ENCODE measurements at places on chromosomes 12 and 14. TPM values are rescaled to one million over a fixed set of nuclear protein-coding genes. Genes with fewer than 3 reads are reported as not detected.

The SOS2 gene
- total RNA-seq: 14.7 TPM

- DNase-seq: no peak
Measured at GRCh38 chr12:131455218-131455506, 255.7 kb upstream of the SFSWAP start.

The EPYC gene
- not detected for total RNA-seq

DNA sequence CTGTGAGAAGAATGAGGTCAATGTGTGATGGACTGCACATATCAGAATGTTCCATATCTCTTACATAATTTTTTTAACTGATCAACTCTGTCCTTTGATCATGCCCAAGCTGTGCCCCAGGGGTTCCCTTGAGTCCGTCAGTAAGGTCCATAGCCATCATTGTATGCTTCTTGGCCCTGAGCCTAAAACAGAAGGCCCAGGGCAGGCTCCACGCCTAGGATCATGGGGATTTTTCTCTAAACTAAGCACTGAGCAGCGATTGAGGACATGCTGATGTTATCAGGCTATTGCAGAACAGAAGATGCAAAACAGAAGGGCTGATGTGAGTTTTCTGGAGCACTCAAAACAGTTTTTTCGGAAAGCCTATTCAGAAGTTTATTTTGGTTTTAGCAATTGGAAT is 20.9 kb downstream of the RNASE9 start:
- no peak for DNase-seq

DNA sequence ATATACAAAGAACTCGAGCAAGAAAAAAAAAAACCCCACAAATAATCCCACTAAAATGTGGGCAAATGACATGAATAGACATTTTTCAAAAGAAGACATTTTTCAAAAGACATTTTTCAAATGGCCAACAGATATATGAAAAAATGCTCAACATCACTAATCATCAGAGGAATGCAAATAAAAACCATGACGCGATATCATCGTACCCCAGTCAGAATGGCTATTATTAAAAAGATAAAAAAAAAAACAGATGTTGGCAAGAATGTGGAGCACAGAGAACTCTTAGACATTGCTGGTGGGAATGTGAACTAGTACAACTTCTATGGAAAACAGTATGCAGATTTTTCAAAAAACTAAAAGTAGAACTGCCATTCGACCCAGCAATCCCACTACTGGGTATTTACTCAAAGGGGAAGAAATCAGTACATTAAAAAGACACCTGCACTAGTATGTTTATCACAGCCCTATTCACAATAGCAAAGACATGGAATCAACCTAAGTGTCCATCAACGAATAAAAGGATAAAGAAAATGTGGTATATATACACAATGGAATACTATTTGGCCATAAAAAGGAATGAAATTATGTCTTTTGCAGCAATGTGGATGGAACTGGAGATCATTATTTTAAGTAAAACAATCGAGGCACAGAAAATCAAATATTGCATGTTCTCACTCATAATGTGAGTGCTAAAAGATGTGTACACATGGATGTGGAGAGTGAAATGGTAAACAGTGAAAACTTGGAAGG is 16.3 kb downstream of the ZBTB39 start:
- DNase-seq: no peak

The TEX22 gene
- total RNA-seq: 1.2 TPM

- no peak for DNase-seq
Measured at GRCh38 chr12:42447371-42447786, 121.4 kb downstream of the PPHLN1 start.

DNA sequence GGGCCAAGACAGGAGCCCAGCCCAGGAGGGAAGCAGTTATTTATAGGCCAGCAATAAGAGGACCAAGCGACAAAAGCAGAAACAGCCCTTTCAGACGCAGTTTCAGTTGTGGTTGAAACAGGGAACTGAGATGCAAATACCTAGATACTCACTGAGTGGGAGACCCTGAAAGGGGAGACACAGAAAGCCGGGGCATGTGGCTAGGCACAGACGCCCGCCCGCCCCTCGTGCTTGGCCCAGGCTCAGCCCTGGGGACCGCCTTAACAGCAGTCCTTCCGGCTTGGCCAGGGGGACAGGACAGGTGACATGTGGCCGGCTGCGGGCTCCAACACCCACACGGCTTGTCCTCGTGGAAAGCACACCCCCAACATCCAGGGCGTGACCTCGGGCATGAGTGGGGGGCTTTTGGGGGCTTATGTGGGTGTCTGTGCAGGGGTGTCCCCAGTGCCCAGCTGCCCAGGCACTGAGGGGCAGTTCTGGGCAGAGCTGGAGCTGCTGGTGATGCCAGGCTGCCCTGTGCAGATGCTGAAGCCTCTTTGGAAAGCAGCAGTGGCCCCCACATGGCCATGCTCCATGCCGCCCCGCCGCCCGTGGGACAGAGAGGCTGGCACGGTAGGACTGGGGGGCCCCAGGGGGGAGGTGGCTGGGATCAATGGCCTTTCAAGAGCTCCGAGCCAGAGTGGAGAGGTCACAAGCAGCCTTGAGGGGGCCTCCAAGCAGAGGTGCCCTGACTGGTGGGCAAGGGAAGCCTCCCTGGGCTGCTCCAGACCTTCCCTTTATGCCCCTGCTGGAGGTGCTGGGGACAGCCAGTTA is 2.1 kb downstream of the PLD4 start:
- peak; percentile 55 for DNase-seq

The OSBPL8 gene
- total RNA-seq: 81.1 TPM

GRCh38 chr14:75295491-75296345 is 17.1 kb downstream of the FOS start:
- peak; percentile 88 for DNase-seq

GRCh38 chr14:104638927-104639450 is 34.4 kb upstream of the TMEM179 start:
- no peak for DNase-seq

The PTPRQ gene
- total RNA-seq: not detected

- DNase-seq: no peak
Measured at GRCh38 chr12:10027721-10028120, 2.8 kb upstream of the CLEC9A start.

DNA sequence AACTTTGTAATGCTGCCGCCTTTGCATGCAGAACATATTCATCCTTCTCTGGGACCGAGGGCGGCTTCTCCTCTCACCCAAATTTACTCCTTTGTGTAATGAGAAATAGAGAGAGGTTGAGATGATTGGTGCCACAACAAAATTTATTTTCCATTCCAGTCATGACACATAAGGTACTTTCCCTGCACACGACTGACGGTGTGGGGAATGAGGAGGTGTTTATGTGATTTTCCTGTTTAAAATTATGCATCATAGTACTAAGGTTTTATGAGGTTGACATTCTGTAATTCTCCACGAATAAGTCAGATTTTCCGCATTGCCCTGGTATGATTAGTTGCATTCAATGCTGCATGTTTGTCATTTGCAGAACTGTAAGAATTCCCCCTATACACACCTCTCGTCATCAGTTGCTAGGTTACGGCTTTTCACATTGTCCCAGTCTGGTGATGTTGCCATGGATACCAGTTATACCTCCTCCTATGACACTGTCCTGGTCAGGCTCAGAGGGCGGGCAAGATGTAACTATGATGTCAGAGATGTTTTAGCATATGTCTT is 23.1 kb downstream of the BICDL1 start:
- DNase-seq: peak; percentile 92

The ZDHHC22 gene
- not detected for total RNA-seq

- peak; percentile 65 for DNase-seq
Measured at GRCh38 chr14:65940056-65940735, 527.7 kb downstream of the FUT8 start.

- DNase-seq: no peak
Measured at GRCh38 chr12:130334399-130334798, 3.3 kb upstream of the PIWIL1 start.

The PTPRR gene
- not detected for total RNA-seq

The MYH6 gene
- not detected for total RNA-seq

DNA sequence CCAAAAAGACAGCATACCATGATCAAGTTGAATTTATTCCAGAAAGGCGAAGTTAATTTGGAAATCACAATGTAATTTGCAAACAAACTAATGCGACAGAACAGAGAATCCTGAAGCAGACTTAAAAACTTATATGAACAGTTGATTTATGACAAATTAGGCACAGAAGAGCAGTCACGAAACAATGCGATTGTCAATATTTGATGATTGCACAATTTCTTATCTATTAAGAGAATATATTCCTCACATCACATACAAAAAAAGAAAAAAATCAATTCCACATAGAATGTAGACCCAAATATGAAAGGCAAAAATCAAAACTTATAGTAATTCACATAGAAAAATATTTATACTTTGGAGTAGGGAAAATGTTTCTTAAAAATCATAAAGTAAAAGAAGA is 28.9 kb downstream of the COX16 start:
- no peak for DNase-seq

- no peak for DNase-seq
Measured at GRCh38 chr12:120238217-120238616, 27.3 kb downstream of the PXN start.

DNA sequence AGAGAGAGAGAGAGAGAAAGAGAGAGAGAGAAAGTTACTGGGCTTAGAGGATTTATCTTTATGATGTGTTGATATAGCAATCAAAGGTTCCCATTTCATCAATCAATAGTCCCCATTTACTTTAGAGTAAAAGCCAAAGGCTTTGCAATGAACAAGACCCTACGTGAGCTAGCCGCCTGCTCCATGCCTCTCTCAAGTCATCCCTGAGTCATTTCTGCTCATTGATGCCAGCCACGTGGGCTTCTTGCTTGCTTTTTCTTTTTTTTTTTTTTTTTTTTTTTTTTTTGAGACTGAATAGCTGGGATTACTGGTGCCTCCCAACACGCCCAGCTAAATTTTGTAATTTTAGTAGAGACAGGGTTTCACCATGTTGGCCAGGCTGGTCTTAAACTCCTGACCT is 70.9 kb downstream of the GPR135 start:
- DNase-seq: no peak

Data from activated CD8-positive, alpha-beta T cell treated with anti-CD3 and anti-CD28 coated beads for 36 hours (primary cell).